ENCODE measurements at places on chromosomes 6 and 20.
A peak's percentile ranks its signal among the peaks of the same experiment; 100 is the strongest.

DNA sequence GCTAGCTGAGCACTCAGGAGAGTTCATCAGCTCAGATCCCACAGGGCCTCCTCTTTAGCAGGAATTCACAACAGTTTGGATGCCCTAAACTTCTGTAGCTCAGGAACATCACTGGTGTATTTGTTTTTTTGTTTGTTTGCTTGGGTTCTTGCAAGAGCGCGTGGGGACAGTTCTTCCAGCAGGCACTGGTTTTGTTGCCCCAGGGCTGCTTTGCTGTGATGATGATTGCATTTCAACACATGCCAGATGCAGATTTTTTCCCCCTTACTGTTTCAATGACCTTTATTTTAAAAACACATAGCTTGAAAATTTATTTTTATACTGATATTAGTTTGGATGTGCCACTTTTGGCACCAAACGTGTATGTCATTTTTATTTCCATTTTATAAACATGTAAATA is 77.1 kb downstream of the DHX35 start:
- no peak for DNase-seq

DNA sequence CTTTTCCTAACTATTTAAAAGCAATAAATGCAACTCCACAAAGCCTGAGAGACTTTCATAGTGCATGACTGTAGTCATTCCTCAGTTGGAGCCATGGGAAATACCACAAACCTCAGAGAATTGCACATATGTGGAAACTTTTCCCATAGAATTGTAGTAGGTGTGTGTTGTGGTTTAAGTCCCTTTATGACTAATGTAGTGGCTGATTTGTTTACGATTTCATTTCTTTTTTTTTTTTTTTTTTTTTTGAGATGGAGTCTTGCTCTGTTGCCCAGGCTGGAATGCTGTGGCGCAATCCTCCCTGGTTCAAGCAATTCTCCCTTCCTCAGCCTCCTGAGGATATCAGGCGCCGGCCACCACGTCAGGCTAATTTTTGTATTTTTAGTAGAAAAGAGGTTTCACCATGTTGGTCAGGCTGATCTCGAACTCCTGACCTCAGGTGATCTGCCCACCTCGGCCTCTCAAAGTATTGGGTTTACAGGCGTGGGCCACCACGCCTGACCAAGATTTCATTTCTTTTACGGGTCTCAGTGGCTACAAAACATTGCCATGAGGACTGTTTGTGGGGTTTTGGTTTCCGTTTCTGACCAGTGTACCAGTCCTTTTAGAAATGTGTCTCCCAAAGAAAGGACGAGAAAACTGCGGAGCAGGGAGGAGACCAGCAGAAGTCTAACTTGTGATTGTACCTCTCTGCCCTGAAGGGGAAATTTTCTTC is 212.1 kb upstream of the MARCKS start:
- DNase-seq: no peak

GRCh38 chr20:12255461-12255970 is 337.8 kb downstream of the BTBD3 start:
- no peak for DNase-seq

DNA sequence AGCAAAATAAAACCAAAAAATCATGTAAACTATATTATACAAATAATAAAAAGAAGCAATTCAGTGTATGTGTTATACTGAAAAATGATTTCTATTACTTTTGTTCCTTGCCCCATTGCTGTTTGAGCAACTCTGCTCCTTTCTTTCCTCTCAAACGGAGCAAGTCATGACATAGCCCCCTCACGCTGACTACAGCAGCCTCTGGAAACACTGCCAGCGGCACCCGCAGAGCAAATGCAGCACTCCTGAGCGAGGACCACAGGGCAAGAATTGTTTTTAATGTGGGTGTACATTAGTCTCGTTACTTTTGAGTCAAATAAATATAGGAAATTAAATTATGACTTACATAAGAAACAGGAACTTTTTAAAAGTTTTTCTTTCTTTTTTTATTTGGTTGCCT is 350.1 kb upstream of the HSF2 start:
- no peak for DNase-seq

DNA sequence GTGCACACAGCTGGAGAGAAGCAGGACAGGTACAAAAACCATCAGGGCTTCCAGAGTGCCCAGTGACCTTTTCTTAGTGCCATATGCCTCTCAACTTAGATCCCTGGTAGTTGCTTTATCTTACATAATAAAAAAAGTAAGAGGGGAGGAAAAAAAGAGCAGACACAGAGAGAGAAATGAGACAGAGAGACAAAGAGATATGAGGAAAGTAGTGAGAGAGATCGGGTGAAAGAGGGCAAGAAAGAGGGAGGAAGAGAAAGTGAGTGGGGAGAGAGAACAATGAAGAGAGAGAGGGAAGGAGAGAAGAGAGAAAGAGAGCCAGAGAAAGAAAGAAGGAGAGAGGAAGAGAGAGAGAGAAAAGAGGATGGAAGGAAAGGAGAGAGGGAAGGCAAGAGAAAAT is 131.6 kb downstream of the PTPRT start:
- DNase-seq: no peak

GRCh38 chr20:62219992-62220665 is at the start of gene HRH3:
Gene HRH3, minus strand, starts transcription at chr20:62220278. Its CDS starts 308 bp downstream, at chr20:62219970.
- DNase-seq: no peak

- peak; percentile 6 for DNase-seq
These were observed 535 bp downstream of the NKAIN2 start for GRCh38 chr6:123804014-123804786.

DNA sequence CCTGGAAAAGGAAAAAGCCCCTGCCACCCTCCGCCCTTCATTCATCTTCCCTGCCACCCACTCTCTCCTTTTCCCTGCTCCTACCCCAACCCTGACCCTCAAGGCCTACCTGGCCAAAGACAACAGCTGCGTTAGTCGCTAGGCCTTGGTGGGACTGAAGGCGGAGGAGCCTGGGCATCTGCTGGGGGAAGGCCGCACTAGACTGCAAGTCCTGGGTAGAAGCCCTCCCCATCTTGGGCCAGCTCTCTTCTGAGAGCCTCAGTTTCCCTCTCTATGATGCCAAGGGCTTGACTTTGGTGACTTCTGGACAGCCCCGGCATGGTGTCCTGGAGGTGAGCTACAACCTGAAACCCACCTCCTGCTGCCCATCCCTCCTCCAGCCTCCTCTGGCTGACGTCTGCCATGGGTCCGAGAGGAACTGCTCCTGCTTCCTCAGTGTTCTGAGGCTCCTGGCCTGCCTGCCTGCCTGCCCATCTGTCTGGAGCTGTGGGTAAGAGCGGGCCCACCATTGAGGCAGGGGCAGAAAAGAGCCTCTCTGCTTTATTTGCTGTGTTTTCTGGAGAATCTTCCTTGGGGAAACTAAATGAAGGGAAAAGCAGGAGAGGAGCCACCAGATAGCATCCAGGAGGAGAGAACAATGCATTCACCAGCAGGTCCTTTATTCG is 7.5 kb upstream of the FOXC1 start:
- DNase-seq: no peak

- DNase-seq: no peak
These were observed 54.2 kb downstream of the NFATC2 start for GRCh38 chr20:51488331-51488730.

DNA sequence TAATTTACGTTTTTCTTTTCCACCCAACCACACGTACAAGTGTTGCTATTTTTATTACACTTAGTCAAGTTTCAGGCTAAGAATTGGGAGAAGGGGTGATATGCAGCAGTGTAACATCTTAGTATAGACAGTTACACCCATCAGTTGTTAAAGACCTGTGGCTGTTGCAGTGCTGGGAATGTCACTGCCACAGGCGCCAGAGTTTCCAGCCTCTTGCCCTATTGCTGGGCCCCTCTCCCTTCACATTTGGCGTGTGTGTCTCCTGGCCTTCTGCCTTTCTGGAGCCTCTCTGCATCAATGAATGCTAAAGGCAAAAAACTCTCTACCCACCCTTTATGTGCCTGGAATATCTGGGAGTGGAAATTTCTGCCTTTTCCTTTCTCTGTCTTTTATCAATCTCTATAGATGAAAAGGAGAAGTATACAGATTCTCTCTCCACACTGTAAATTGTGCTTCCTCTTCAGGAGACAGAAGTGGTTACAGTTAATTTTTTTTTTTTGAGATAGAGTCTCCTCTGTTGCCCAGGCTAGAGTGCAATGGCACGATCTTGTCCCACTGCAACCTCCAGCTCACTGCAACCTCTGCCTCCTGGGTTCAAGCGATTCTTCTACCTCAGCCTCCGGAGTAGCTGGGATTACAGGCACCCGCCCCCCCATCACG is 73.0 kb downstream of the TIAM2 start:
- DNase-seq: no peak

- no peak for DNase-seq
These were observed 384.4 kb upstream of the JARID2 start for GRCh38 chr6:14861491-14861943.

DNA sequence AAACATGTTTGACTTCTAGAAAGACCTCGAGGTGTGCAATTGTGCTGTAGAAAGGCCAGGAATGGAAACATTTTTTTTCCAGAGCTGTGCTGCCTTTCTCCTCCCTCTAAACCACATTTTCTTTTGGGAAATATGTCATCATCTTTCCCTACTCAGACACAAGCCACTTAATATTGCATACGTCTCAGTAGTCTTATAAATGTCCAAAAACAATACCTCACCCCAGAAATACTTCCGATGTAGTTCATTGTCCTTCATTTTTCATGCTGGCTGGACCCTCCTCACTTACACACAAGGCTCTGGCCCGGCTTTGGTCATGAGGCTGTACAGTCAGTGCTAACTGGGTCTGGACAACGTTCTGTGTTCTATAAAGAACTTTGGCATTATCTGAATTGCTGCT is 126.4 kb downstream of the SCML4 start:
- DNase-seq: no peak

DNA sequence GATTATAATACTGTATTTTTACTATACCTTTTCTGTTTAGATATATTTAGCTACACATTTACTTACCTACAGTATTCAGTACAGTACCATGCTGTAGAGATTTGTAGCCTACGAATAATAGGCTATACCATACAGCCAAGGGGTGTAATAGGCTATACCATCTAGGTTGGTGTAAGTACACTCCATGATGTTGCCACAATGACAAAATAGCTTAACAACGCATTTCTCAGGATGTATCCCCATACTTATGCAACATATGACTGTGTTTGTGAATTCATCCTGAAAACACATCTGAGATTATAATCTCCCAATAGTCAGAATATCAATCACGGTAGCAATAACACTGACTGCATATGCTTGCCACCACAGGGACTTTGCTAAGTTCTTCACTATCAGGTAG is 20.7 kb downstream of the B4GALT5 start:
- DNase-seq: no peak

- DNase-seq: peak; percentile 58
These were observed 946 bp downstream of the BEND3 start for GRCh38 chr6:107114213-107114925.

- DNase-seq: no peak
These were observed 132.4 kb downstream of the BMP7 start for GRCh38 chr20:57133926-57134650.

DNA sequence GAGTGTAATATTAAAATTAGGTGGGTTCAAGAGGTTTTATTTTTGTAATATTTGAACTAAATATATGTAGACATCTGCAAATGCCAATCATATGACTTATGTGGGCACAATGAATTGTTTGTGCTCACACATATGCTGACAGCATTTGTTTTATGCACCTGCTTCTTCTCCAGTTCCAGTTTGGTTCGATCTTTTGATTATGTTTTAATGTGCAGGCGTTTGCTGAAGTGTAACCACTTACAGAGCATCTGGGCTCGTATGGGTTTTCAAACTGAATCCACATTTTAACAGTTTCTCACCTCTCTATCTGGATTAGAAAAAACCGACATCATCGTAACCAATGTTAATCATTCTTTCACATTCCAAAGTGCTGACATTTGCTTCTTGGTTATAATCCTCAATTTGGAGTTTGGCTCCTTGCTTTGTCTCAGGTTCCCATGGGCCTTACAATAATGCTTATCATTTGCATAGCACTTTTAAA is 129.1 kb upstream of the SPACA1 start:
- no peak for DNase-seq

- no peak for DNase-seq
These were observed 17.5 kb downstream of the GSTA2 start for GRCh38 chr6:52745764-52746201.

GRCh38 chr6:20572940-20573339 is 38.7 kb downstream of the CDKAL1 start:
- no peak for DNase-seq

DNA sequence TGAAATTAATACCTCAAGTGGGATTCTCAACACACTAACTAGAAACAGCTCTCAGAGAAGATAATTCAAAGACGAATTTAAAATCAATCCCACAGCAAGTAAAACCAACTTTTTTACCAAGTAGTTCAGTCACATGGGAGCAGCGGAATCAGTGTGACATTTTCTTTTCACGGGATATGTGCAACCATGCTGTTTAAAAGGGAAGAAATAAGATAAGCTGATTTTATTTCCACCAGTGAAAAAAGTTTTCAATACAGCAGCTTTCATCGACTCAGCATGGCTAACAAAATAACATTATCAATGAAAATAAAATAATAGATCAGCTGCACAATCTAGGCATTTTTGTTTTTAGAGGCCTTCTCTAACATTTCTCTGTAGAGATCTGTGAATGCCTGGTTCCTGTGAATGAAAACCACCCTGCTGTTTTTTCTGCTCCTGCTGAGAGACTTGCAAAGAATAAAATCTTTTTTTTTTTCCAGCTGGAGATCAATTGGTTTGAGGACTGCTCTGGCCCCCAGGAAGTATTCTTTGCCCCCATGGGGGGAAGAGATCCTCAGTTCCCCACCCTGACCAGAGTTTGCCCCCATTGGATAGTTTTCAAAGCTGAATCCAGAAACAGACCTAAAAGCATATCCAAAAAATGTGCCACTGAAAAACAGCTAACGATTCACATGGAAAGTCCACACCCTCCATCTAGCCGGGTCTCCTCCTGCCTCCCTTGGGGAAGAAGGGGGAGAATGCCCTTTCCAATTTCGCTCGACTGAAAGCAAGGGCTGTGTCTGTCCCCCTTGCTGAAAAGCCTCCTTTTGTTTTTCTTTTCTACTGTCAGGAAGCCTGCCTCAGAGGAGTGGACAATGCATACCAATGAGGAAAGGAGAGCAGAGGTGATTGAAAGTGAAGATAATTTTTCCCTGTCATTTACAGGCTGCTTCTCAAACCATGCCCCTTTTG is 317.6 kb downstream of the PRKN start:
- DNase-seq: no peak

DNA sequence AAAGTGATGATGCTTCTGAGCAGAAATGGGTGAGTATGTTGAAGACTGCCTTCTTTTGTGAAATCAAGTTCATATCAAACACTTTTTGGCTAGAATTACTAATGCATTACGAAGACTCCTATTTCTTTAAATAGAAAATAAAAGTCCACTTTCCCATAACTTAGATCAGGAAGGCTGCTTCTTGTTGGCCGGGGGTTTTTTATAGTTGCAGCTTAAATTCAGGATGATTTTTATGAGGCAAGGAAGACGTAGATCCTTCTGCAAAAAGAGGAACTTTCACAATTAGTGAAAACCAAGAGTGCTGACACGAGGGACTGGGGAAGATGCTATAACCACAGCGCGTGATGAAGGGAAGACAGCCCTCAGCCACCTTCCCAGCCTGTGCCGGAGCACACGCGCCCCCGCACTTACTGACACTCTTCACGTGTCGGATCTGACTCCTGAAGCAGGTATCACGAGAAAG is 206.1 kb upstream of the PRDM1 start:
- DNase-seq: no peak

All from T-helper 2 cell (primary cell).